T-helper 1 cell treated with Interleukin-12 subunit alpha and Interleukin-12 subunit beta and Interleukin-4 antibody, amounts not matched to agents 30 ng/mL and 1 ng/mL, for 36 hours (primary cell): ENCODE measurements at places on chromosomes 3 and 15. TPM values are rescaled to one million over a fixed set of nuclear protein-coding genes. Genes with fewer than 3 reads are reported as not detected.

Gene SKOR1
- total RNA-seq: 0.22 TPM in 2 replicates

Gene COPB2
- total RNA-seq: 112 and 118 TPM in 2 replicates

Gene XCR1
- total RNA-seq: 0.05 TPM in 2 replicates

Gene DENND6A
- total RNA-seq: 27.6 and 32.7 TPM in 2 replicates

Gene INKA1
- total RNA-seq: 0.27 and 0.73 TPM in 2 replicates

Gene GPR171
- total RNA-seq: 246 and 257 TPM in 2 replicates

Gene ZMYND10
- 1.2 and 1.6 TPM in 2 replicates for total RNA-seq

Gene VPS39
- total RNA-seq: 86.8 TPM in 2 replicates

Gene CACNA1D
- 0.41 and 1.3 TPM in 2 replicates for total RNA-seq

Gene FSIP1
- 0.22 and 0.91 TPM in 2 replicates for total RNA-seq

Gene AQP9
- total RNA-seq: not detected in 2 replicates

Gene SCAANT1
- total RNA-seq: not detected in 2 replicates

Gene AADAC
- not detected in 2 replicates for total RNA-seq

Gene MEGF11
- total RNA-seq: 0.78 TPM in 1 of 2 replicates, not detected in the other

Gene ZNF621
- 23.1 and 23.6 TPM in 2 replicates for total RNA-seq

Gene C3orf80
- 0.17 TPM in 1 of 2 replicates, not detected in the other for total RNA-seq

Gene CLDN11
- 0.10 TPM in 1 of 2 replicates, not detected in the other for total RNA-seq

Gene GOLGA6B
- not detected in 2 replicates for total RNA-seq

Gene GABRG3
- total RNA-seq: not detected in 2 replicates

Gene CELSR3
- total RNA-seq: 6.0 and 7.4 TPM in 2 replicates
